Pons (tissue), 1 donor: ENCODE measurements at places on chromosomes 16 and 17.
A peak's percentile ranks its signal among the peaks of the same experiment; 100 is the strongest.

DNA sequence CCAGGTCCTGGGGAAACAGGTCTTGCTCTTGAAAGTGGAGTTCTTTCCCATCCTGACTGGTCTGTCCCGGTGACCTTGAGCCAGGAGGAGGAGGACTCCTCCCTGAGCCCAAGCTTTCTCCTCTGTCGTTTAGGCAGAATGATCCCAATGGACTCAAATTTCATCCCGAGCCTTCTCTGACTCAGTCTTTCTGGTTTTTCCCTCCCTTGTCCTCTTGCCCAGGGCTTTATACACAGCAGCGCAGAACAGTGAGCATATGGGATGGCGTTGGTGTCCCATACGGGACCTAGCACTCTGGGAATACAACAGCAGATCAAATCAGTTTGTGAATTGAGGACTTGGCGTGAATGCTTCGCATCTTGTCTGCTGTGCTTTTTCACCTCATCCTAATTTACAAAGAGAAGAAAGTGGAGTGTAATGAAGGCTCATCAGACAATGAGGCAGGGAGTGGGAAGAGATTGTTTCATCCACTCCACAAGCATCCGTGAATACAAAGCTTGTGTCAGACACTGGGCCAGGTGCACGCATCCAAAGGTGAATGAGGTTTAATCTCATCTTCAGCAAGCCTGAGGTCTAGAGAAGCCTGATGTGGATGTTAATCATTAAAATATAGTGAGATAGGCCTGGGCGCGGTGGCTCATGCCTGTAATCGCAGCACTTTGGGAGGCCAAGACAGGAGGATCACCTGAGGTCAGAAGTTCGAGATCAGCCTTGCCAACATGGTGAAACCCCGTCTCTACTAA lies 1.1 kb upstream of the XYLT1 start:
- no peak for DNase-seq

DNA sequence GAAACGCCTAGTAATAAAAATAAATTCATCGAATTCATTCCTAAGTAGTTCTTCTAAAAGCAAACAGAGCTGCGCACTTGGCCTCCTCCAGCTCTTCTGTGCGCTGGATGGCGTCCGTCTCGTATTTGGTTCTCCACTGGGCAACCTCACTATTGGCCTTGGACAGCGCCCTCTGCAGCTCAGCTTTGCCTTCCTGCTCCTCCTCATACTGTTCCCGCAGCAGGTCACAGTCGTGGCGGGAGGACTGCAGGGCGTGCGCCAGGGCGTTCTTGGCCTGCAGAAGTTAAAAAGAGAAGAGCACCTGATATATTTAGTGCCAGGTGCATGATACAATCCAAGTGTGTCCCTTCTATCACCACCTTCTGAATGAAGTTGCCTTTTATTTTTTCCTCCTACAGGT lies 21.8 kb downstream of the MYH3 start:
- no peak for DNase-seq

- no peak for DNase-seq
Observed at GRCh38 chr17:29131814-29132682, 48.1 kb downstream of the MYO18A start.

- no peak for DNase-seq
Observed at GRCh38 chr17:68349157-68349556, 57.9 kb downstream of the ARSG start.

DNA sequence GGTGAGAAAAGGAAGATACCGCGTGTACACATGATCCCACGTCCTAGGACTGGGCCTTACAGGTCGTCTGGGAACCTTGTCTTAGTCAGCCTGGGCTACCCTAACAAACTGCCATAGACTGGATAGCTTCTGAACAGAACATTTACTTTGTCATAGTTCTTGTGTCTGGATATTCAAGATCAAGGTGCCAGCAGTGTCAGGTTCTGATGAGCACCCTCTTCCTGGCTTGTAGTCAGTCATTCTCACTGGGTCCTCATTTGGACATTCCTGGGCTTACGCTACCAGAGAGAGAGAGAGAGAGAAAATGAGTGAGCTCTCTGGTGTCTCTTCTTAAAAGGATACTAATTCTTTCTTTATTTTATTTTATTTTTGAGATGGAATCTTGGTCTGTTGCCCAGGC lies 685.8 kb upstream of the RBFOX1 start:
- no peak for DNase-seq

DNA sequence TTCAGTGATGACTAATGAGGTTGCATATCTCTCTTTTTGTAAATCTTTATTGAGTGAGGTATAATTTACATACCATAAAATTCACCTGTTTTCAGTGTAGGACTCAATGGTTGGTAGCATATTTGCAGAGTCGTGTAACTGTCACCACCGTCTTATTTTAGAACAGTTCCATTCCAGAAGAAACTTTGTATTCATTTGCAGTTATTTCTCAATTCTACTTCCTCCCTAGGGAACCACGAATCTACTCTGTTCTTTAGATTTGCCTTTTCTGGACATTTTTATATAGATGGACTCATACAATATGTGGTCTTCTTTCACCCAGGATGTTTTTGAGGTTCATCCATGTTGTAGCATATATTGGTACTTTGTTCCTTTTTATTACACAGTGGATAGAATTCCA lies 3.7 kb downstream of the FTO start:
- no peak for DNase-seq

- DNase-seq, result no peak
Observed at GRCh38 chr17:39485555-39485954, 24.3 kb downstream of the CDK12 start.

- DNase-seq, result no peak
Observed at GRCh38 chr17:29368926-29369325, 21.2 kb upstream of the TAOK1 start.

DNA sequence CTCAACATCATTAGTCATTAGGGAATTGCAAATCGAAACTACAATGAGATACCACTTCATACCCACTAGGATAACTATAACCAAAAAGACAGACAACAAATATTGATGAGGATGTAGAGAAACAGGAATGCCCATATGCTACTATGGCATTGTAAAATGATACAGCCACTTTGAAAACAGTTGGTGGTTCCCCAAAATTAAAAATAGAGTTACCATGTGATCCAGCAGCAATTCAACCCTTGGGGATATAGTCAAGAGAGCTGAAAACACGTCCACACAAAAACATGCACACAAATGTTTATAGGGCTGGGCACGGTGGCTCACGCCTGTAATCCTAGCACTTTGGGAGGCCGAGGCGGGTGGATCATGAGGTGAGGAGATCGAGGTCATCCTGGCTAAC lies 10.0 kb upstream of the PECAM1 start:
- DNase-seq, result peak; percentile 53

DNA sequence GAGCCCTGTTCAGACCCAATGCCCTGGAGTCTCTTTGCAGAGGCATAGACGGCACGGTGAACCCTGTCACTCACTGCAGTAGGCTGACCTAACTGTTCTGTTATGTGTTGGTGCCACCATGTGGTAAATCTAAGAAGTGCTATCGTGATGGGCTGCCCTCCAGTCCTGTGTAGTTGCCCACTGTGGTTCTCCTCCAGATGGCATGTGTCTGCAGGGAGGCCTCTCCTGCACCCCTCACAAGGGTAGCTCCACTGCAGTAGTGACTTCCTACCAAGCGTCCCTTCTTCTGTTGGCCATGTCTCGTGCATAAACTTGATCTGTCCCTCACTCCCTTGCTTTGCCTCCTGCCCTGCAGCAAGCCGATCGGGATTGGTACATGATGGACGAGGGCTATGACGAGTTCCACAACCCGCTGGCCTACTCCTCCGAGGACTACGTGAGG lies 5.8 kb downstream of the DHX38 start:
- peak; percentile 58 for DNase-seq

GRCh38 chr17:29400818-29401217 lies 10.7 kb downstream of the TAOK1 start:
- DNase-seq, result no peak

GRCh38 chr17:45230410-45230786 lies 8.7 kb downstream of the FMNL1 start:
- DNase-seq, result no peak

DNA sequence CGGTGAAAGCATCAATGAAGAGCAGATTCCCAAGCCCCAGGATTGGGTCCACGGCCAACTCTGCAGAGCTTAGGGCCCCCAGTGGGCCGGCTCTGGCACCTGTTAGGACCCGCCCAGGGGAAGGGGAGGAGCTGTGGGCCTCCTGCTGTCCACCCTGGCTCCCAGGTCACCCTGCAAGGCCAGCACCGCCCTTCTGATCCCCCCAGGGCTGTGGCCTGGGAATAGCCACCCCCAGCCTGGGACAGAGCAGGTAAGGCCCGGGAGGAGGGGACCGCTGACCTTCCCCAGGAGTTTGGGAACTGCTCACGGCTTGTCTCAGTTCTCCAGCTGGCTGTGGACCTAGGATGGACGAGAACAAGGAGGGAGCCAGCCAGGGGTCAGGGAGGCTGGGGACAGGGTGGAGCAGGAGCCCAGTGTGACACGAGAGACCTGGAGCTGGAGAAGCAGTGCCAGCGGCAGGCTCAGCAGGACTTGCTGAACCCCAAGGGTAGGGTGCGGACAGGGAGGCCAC lies 39.3 kb upstream of the SLC38A10 start:
- DNase-seq, result no peak

GRCh38 chr16:84729716-84730320 lies 30.0 kb downstream of the USP10 start:
- no peak for DNase-seq

- no peak for DNase-seq
Observed at GRCh38 chr16:4618645-4619418, 4.1 kb upstream of the UBALD1 start.

DNA sequence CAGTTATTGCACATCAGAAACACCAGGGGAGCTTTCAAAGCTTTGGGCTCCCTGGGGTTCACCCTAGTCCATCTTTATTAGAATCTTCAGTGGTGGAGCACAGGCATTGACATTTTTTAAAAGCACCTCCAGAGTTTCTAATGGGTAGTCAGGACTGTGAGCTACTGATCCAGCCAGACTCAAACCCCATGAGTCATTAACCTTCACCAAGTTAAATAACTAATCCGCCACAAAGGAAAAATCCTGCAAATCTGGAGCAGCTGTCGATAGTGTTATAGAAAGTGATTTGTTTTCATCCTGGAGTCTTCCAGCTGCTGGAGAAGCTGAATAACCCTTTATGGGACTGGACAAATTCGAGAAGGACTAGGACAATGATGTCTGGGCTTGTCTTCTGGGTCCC lies 93.2 kb upstream of the PIRT start:
- no peak for DNase-seq

DNA sequence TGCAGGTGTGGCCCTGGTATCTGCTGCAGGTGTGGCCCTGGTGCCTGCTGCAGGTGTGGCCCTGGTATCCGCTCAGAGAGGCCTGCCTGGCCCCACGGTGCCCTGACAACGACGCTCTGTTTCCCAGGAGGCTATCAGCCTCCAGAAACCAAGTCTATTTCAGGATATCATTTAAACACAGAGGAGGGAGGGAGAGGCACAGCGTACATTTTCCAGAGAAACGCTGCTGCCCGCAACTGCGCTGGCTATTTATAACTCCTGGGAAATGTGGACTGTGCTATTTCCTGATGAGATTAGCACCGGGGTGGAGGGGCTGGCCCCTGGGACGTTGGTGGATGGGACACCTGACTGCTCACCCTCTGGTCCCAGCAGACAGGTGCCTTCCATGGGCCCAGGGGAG lies 22.5 kb downstream of the TIMM22 start:
- DNase-seq, result no peak

DNA sequence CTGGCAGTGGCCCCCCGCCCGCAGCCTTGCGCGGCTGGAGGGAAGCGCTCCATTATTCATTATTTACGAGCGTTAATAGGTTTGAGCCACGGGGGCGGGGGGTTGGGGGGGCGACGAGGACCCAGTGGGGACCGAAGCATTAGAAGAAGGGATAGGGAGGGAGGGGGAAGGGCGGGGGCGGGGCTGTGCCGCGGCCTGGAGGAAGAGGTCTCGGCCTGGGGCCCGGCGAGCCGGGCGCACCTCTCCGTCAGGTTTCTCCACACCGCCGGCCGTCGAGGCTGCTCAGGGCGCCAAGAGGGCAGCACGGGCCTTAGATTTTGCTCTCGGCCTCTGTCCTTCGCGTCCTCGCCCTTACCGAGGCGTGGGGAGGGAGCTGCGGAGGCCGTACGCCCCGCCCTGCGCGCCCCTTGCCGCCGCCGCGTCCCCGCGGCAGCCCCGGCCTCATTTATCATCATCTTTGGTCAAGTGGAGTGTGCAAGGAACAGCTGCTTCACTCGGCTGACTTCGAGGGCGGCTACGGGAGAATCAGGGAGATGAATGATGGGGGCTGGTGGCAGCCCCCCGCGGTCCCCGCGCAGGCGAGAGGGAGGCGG lies 54.2 kb downstream of the SREBF1 start:
- DNase-seq, result no peak

DNA sequence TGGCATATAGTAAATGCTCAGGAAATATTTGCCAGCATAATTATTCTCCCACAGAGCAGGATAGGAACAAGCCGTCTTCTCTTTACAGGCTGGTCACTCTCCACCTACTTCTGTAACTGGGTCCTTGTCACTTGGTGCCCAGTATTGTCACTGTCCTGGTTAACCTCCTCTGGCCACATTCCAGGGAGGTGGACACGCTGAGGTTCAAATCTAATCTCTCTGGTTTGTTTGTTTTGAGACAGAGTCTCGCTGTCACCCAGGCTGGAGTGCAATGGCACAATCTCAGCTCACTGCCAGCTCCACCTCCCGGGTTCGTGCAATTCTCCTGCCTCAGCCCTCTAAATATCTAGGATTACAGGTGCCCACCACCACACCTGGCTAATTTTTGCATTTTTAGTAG lies 15.6 kb downstream of the SBK1 start:
- no peak for DNase-seq

DNA sequence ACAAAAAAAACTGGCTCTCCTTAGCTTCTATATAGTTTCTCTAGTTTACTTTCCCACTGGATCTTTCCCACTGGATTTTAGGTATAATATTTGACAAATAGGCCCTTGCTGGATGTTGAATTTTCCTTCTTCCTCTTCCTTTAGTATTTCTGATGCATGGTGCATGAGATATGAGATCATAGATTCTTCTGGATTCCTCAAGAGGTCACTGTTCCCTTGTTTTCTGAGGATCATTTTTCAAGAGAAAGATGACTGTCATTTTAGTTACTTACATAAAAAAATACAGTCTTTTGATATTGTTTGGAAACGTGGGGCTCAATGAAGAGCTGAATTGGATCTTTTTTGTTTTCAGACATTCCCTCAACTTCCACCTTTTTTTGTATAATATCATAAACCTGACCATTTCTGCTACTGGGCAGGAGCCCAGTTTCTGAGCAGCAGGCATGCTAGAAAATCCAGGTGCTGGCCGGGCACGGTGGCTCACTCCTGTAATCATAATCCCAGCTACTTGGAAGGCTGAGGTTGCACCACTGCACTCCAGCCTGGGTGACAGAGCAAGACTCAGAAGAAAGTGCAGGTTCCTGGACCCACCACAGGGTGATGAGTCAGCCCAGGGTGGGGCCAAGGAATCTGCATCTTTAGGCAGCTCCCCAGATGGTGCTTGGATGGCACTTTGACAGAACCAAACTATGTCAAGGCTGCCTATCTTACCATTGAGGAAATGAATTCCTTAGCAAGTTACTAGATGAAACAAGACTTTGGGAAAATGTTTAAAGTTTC lies 70.3 kb downstream of the SDR42E1 start:
- DNase-seq, result peak; percentile 32

- DNase-seq, result no peak
Observed at GRCh38 chr17:40349477-40349894, 15.1 kb downstream of the GJD3 start.
